ENCODE measurements at places on chromosomes 4 and X.
A peak's percentile ranks its signal among the peaks of the same experiment; 100 is the strongest.

DNA sequence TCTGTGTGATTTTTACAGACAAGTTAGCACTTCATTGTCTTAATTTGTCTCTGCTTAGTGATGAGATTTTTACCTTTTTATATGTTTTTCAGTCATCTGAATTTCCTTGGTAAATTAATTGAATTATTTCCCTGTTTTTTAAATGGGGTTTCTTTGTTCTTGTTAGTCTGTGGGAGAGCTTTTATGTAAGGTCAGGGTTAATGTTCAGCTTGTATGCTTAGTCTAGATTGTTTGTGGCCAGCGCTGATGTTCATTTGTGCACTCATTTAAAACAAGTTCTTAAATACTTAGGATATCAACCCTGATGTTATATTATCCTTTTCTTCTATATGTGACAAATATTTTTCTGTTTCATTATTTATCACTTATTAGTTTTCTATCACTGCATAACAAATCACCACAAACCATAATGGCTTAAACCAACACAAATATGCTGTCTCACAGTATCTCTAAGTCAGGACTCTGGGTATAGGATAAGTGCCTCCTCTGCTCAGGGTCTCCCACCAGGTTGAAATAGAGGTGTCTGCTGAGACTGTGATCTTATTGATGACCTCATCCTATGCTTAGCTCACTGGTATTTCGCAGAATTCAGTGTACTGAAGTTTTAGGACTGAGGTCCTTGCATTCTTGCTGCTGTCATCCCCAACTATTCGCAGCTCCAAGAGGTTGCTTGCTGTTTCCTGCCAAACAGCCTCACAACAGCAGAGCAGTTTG lies 53.2 kb downstream of the ATP10D start:
- no peak for DNase-seq

DNA sequence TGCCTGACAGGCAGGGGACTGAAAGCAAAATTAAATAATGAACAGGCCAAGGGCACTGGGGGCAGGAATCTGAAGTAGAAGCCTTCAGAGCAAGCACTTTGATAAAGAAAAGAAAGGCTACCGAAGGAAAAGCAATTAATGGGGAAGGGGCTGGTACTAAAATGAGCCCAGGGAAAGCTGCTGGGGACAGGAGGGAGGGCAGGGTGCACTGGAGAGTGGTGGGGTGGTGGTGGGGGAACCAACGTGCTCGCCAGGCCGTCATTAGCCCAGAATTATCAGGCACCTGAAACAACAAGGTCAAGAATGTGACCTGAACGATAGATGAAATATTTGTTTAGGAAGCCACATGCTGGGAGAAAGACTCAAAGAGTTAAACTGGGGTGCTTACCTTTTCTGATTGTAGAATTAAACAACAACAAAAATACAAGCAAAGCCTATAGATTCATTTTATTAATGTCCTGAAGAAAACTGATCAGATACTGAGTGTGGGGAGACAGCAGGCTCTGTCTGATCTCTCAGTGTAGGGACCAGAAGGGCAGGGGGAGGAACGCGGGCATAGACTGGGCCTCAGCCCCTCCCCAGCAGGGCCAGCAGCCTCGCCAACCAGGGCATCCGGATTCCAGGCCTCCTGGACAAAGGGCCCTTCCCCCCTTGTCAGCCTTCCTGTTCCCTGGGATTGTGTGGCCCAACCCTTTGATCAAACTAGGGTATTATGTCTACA lies 239.7 kb upstream of the KLF3 start:
- DNase-seq: no peak

GRCh38 chrX:40578039-40578695 lies 2.6 kb upstream of the ATP6AP2 start:
- no peak for DNase-seq

DNA sequence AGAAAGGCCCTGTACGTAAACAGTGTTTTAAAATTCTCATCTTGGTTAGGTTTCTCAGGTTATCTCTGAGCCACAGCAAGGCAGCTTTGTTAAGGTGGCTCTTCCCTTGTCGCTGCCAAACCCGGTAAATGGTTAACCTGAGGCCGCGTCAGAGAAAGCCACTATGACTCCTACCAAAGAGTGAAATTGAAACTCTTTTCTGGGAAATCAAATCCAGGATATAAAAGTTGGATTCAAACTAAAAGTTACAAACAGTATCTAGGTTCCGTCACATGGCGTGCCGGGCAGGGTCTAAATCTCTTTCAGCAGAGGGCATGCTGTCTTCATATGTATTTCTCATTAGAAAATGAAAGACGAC lies 433 bp downstream of the MMAA start:
- no peak for DNase-seq

GRCh38 chr4:144288011-144288903 lies 147.7 kb upstream of the GYPA start:
- peak; percentile 16 for DNase-seq

DNA sequence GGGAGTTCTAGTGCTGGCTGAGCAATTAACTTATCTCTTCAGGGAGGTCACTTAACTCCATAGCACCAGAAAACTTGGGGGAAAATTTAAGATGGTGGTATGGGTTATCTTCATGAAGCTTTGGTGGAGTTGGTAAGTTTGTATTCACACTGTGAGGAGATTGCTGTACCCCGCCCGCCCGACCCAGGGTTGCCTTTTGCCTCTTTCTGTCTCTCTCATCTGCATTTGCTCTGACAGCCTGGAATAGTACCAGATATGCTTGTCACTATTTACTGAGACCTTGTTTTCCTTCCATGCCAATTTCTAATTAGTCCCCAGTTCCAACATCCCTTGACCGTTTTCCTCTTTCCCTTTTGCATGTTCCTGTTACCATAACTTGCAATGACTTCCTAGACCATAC lies 33.1 kb upstream of the ARHGEF9 start:
- no peak for DNase-seq

DNA sequence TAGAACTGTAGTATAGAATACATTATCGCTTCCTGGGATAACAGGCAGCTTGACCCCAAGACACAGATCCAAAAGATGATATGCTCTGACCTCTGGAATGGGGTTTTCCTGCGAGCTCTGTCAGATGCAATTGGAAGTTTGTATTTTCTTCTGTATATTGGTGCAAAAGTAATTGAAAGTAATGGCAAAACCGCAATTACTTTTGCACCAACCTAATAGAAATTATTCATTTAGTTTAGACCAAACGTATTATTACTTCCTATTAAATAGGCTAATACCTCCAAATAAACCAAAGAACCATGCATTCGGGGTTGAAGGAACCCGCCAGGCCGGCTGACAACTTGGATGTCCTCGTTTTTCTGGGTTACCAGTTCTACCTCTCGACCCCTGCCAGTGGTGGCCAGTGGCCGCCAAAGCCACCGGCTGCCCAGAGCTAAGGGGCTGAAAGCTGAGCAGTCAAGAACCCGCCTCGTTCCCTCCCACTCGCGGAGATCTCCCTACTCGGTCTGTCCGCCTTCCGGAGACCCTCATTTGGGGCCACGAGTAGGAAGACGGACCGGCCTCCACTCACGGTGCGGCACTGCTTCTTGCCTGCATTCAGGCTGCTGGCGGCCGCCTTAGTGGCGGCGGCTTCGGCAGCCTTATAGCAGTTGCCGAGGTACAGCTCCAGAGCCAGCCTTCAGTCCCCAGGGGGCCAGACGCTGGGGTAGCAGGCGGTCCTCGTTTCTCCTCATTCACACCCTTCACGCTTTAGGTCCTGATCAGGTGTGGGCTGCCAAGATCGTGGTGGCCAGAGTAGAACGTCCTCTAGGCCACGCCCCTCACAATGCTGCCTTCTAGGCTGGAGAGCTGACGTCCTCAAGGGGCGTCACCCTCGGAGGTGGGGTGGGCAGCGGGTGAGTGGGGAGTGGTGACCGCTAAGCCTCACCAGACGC lies 121.9 kb downstream of the RBMX2 start:
- no peak for DNase-seq

DNA sequence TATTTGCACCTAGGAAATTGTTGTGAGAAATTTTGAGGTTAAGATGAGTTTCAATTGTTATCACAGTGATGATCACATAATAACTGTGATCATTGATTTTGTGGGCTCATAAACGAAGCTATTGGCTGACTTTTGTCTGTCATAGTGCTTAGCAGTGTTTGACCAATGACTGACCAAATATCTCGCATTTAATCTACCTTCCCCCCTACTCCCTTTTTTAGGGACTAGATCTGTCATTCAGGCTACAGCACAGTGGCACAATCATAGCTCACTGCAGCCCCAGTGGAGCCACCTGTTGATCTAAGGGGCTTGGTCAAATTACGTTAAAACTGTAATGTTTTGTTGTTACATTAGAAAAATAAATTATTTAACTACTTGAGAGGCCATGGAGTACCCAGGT lies 1.5 kb downstream of the FUNDC2 start:
- no peak for DNase-seq

GRCh38 chr4:73734530-73735001 lies 5.8 kb upstream of the CXCL8 start:
- no peak for DNase-seq

GRCh38 chrX:69133921-69134542 lies 31.2 kb downstream of the PJA1 start:
- peak; percentile 57 for DNase-seq

- no peak for DNase-seq
Measured at GRCh38 chr4:88802138-88802537, 104.5 kb upstream of the NAP1L5 start.

DNA sequence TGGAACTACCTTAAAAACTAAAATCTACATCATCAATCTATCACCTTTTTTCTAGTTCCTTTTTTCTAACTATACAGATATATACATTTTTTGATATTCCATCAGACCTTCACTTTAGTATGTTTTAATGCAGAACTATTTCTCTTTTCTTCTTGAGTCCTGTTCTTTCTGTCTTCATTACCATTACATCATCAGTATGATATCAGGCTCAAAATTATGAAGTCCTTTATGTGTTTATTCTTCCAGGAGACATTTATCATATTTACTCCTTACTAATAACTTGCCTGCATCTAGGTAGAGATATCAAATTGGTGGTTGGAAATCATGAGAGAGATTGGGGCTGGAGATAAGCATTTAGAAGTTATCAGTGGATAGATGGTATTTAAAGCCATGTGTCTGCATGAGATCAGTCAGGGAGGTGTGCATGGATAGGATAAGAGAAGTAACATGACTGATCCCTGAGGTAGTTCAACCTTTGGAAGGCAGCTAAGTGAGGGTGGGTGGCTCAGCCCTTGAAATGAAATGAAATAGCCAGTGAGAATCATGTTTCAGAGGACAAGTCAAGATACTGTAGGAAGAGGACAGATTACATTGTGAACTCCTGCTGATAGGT lies 43.1 kb downstream of the MRPL1 start:
- no peak for DNase-seq

GRCh38 chrX:73447311-73447794 lies 500 bp downstream of the CDX4 start:
- no peak for DNase-seq

All from NCI-H226 (cell line).